Hepatocyte (in vitro differentiated cells): ENCODE measurements at places on chromosomes 1 and 21.

GRCh38 chr21:16912075-16912474, 600.8 kb upstream of the CXADR start:
- DNase-seq: no peak

- DNase-seq: no peak
These were observed 11.5 kb downstream of the IBA57 start for GRCh38 chr1:228177183-228177475.

DNA sequence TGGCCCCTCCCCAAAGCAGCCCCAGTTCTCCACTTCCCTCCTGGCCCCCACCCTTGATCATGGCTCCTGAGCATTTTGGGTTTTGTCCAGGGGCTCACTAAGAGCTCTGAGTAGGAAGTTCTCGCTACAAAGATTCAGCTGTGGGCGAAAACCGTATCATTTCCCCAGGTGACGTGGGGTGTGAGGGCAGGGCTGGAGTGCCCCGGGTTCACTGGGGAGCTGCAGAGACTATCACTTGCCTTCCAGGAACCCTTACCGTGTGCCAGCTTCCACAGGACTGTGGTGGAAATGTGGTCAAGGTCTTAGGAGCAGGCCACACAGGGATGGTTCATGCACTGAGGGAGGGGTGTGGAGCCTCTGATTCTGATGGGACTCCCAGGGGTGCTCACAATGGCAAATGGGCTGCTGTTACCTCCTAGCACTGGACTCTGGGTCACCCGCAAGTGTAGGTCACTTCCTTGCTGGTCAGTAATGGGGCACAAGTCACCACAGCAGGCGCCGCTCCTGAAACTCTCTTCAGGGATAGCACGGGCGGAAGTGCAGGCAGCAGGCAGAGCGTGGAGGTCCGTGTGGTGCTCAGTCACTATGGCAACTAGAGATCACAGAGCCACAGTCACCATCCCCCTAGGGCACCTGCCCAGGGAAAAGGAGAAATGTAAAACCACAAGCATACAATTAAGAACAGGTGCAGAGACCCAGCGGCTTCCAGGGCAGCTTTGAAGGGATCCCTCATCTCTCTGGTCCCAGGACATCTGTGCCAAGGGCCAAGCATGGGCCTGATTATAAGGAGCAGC, 35.4 kb downstream of the RSPH1 start:
- DNase-seq: no peak

- DNase-seq: no peak
These were observed 6.2 kb downstream of the ECHDC2 start for GRCh38 chr1:52915211-52915854.

GRCh38 chr1:6352138-6352563, 41.4 kb downstream of the ACOT7 start:
- no peak for DNase-seq

DNA sequence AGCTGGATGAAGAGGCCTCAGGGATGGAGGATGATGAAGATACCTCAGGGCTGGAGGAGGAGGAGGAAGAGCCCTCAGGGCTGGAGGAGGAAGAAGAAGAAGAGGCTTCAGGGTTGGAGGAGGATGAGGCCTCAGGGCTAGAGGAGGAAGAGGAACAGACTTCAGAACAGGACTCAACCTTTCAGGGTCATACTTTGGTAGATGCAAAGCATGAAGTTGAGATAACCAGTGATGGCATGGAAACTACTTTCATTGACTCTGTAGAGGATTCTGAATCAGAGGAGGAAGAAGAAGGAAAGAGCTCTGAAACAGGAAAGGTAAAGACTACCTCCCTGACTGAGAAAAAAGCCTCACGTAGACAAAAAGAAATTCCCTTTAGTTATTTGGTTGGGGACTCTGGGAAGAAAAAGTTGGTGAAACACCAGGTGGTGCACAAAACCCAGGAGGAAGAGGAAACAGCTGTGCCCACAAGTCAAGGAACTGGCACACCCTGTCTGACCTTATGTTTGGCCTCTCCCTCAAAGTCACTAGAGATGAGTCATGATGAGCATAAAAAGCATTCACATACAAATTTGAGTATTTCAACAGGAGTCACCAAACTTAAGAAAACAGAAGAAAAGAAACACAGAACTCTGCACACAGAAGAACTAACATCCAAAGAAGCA, 15.4 kb downstream of the L1TD1 start:
- no peak for DNase-seq

GRCh38 chr1:11138952-11139351, 39.3 kb upstream of the EXOSC10 start:
- DNase-seq: no peak

DNA sequence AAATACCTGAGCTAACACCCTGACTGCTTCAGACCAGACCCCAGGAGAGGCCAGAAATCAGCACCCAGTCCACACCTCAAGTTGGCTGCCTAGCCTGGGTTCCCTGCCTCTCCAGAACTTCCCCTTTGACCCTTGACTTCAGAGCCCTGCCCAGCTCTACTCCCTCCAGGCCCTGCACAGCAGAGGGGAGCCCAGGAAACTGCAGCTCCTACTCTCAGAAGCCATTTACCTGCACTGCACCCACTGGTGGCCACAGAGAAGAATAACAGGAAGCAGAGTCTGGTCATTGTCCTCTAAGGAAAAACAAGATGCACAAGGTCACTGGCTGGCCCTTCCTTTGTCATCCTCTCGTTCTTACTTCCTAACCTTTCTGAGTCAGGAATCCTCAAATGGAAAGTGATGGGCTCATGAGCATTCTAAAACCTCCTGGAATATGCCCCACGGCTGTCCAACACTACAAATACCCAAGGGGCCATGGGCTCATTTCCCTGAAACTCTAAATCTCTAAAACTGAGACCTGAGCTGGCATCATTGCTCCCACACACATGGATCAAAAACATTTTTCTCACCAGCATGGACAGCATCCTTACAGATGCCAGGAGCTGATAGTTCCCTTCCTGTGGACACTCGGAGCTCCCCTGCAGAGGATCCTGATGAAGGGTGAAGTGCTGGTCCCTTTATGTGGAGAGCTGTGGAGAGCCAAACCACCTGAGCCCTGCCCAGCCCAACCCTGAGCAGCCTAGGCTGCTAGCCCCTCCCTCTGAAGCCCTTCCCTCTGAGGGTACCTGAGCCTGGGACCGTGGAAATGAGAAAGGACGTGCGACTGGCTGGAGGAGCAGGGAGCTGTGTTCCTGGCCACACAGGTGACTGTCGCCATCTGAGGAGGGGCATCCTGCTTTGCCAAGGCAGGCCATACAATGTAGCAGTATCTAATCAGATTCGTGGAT, at the start of gene ITLN2:
TSS of gene ITLN2 (minus strand) at position 652 of the 947 bp plus-strand sequence. CDS start at position 584, 68 bp downstream.
- DNase-seq: peak; percentile 65

DNA sequence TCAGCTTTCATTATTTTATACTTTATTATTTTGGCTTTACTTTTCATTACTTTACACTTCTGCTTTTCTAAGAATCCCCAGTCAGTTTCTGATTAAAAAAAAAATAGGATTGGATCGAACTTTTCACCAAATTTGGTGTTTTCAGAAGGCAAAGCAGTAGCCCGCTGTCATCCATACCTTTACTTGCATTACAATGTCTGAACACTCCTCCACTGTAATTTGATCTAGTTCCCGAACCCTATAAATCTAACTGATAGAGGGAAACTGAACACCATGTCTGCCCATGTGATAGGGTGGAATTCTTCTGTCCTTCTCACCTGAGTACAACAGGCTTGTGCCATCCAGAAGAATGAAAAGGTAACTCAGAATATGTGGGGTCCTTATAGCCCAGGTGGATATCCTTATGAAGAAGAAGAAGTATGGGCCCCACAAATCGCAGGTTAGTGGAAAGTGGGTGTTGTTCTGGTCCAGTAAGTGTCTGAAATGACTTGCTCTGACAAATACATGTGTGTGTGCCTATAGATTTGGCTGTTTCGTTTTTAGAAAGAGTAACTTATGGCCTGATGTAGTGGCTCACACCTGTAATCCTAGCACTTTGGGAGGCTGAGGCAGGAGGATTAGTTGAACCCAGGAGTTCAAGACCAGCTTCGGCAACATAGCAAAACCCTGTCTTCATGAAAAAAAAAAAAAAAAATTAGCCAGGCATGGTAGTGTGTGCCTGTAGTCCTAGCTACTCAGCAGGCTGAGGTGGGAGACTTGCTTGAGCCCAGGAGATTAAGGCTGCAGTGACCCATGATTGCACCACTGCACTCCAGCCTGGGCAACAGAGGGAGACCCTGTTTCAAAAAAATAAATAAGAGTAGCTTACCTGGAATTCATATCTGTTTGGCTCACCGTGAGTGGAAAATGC, 26.6 kb upstream of the CDC14A start:
- no peak for DNase-seq

DNA sequence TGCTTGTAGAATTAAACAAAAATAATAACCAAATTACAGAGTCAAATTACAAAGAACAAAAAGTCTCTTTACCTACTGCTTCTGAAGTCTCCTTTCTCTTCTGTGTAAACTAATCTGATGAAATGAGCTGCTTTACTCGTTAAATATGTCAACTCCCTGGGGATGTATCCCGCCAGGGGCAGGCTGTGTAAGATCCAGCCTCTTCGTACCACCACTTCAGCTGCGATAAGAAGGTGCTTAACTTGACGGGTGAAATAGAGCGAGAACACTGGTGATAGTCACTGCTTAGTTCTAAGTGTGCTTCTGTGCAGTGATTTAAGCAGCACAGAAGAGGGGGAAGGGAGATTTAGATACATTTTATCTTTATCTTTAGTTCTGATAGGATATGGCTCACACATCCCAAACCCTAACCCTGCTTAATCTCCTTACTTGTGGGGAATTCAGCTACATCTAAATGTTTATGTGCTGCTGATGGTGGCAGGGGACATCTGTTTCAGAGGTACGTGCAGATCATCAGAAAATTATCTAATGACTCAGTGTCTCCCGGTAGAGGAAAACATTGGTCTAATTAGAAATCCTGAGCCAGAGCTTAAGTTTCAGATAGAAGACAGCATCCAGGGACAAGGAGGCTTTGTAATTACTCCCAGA, 46.0 kb downstream of the RHOU start:
- DNase-seq: peak; percentile 78

- DNase-seq: peak; percentile 95
These were observed 2.0 kb downstream of the ADAMTS1 start for GRCh38 chr21:26842974-26843932.

DNA sequence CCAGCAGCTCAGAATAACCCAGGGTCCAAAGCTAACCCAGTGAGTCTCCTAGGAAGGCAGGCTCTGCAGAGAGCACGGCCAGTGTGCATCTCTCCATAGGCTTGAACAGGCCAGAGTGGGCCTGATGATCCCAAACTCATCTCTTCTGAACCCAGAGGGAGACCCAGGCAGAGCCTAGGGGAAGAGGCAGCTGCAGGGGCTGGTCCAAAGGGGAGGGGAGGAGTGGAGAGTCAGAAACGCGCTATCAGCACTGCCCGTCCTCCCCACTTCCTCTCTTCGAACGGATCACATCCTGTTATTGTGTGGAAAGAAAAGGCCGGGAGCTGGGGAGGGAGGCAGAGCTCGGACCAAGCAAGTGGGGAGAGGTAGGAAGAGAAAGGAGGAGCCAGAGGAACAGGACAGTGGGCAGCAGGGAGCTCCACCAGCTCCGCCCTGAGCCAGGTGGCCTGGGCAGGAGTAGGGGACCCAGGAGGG, 20.2 kb downstream of the TAL1 start:
- DNase-seq: no peak

DNA sequence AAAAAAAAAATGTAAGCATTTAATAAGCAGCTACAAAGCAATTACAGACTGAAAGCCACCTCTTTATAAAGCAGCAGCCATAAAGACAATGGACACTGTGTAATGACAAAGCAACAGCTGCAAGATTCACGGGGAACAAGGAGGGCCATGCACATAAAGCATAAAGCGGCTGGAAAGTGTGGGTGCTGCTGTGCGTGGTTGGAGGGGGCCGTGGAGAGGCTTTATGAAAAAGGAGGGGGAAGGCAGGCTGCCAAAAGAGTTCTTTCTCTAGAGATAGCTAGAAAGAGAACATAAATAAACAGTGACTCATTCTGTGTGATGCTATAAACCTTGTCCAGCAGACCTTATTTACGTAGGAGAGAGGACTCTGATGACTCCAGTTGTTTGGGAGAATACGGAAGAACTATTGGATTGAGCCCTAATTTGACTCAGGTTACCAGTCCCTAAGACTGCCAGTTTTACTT, 49.3 kb downstream of the ADAMTS1 start:
- DNase-seq: peak; percentile 85

GRCh38 chr1:40780678-40781607, 2.6 kb upstream of the KCNQ4 start:
- no peak for DNase-seq

DNA sequence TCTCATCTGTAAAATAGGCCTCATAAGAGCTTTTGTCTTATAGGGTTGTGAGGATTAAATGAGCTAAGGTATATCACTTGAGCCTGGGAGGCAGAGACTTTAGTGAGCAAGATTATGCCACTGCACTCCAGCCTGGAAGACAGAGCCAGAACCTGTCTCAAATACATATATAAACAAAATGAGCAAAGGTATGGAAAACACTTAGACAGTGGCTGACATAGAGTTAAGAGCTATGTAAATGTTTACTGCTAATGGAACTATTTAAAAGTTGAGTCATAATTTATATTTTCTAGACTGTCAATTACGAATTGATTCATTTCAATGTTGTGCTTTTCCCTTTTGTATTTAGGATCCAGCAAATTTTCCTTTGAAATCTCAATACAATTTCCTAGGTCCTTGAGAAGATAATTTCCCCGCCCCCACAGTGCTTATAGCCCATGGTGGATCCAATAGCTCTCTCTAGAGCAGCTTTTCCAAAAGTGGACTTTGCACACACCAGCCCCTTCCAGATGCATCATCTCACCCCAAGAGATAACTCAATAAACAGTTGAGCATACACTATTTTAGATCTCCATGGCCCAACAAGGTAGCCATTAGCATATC, 21.8 kb upstream of the RUNX3 start:
- no peak for DNase-seq

DNA sequence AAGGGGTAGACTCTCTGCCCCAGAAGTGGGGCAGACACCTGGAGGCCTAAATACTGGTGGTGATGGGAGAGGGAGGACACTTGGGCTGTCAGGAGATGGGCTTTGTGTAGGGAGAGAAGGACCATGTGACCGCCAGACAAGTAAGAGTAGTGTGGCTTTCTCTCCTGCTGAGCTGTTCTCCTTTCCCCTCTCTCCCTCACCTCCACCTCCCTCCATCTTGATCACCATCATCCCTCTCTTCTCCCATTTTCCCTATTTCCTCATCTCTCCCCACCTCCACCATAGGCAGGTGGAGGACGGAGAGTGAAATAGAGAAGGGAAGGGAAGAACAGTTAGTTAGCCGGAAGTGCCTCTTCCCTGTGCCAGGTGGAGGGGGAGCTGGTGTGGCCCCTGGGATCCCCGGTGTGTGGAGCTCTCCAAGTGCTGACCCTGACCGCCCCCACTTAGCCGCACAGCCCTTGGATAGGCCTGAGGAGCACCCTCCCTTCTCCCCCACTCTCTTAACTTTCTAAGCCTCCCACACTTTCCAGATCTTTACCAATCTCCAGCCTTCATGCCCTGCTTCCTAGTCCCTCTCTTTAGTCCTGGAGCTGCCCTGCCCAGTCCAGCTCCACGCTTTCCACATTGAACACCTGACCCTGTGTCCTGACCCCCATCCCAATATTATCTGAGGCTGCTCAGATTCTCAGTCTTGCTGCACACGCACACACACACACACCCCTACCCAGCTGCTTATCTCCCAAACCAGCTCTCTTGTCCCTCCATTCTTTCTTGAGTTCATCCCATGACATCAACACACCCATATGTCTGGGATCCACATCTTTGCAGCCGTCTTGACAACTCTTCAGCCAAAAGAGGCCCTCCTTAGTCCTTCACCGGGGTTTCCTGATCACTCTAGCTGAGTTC, 1.5 kb downstream of the CELF3 start:
- no peak for DNase-seq
